ENCODE measurements at places on chromosomes 11 and 22.

- DNase-seq, result no peak
Measured at GRCh38 chr11:40099426-40100161, 1359.9 kb downstream of the LRRC4C start.

GRCh38 chr11:134036492-134037045 lies 32.3 kb upstream of the JAM3 start:
- no peak for DNase-seq

GRCh38 chr22:43631846-43632245 lies 180.3 kb downstream of the EFCAB6 start:
- no peak for DNase-seq

GRCh38 chr22:47124451-47124881 lies 362.0 kb downstream of the TBC1D22A start:
- no peak for DNase-seq

DNA sequence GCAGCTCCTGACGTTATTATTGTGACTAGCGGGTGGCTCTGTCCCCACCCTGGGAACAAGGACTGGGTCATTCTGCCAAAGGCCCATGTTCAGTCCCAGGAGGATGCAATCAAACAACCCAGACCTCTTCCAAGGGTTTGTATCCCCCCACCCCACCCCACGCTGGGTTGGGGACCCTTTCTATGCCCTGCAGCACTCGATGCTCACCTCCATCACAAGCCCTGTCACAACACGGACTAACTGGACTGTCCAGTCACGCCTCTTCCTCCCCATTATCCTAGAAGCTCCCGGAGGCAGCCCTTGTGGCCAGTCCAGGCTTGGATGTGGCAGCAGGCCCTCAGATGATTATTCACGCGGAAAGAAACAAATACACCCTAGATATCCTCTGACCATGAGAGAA lies 3.7 kb downstream of the SHANK2 start:
- no peak for DNase-seq

DNA sequence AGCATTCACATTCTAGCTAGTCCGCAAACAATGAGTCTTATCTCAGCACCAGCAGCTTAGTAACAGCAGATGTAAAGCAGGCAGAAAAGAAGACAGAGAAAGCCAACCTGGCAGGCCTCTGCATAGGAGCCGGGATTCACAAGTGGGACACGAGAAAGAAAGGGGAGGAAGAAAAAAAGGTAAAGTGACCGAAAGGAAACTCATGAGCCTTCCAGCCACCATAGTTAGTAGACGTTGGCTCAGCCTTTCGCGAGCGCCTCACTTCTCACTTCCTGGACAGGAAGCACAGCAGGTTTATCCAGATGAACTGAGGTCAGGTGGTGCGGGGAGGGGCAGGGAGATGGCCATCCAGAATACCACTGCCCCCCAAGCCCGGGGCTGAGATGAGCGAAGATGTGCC lies 19.7 kb upstream of the KAT5 start:
- DNase-seq, result no peak

GRCh38 chr11:112797648-112798293 lies 163.4 kb upstream of the NCAM1 start:
- DNase-seq, result no peak
